ENCODE measurements at places on chromosomes 7 and 10.

- DNase-seq = no peak
Measured at GRCh38 chr7:94295850-94296249, 98.8 kb upstream of the COL1A2 start.

DNA sequence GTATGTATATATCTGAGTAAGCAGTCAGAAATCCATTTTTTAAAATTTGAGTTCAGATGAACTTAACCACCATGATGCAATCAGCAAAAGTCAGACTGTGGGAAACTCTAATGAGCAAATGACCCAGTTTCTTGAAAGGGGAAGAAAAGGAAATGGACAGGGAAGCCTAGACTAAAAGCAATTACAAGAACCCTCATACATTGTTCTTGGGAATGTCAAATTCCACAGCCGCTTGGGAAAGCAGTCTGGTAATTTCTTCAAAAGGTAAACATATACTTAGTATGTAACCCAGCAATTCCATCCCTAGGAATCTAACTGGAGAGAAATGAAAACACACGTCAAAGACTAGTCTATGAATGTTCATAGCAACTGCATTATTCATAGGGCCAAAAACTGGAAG is 16.4 kb upstream of the FOXK1 start:
- DNase-seq = no peak

DNA sequence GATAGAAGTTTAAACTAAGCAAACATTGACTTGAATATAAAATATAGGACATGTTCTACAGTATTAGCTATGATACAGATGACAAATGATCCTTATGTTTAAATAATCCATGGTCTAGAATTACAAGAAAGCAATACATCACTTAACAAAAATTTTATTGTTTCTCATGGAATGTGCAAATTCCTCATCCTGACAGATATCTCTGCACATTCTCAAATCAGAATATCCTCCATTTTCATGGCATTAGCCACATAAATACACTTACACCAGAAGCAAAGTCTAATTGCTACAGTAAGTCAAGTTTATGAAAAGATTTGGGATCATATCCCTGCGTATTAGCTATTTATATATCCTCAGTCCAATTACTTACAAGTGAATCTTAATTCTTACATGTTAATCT is 57.6 kb downstream of the PCLO start:
- no peak for DNase-seq

DNA sequence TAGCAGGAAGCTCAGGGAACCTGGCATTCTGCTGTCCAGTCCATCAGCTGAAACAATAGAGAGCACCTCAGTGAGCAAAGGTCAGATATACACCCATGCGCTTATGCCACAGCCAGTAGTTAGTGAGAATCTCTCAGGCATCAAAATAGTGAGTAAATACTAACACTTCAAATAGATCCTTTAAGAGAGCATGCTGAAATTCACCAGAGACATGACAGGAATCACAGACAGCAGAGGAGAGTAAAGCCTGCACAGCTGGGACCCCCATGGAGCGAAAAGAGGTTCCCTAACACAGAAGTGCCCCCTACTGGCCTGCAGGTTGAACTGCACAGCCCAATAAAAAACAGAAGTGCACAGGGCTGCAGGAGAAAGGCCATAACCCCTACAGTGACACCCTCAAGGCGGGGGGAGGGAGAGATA is 57.6 kb upstream of the ANTXRL start:
- DNase-seq = no peak

GRCh38 chr10:91424016-91424415 is 13.9 kb downstream of the HECTD2 start:
- no peak for DNase-seq

DNA sequence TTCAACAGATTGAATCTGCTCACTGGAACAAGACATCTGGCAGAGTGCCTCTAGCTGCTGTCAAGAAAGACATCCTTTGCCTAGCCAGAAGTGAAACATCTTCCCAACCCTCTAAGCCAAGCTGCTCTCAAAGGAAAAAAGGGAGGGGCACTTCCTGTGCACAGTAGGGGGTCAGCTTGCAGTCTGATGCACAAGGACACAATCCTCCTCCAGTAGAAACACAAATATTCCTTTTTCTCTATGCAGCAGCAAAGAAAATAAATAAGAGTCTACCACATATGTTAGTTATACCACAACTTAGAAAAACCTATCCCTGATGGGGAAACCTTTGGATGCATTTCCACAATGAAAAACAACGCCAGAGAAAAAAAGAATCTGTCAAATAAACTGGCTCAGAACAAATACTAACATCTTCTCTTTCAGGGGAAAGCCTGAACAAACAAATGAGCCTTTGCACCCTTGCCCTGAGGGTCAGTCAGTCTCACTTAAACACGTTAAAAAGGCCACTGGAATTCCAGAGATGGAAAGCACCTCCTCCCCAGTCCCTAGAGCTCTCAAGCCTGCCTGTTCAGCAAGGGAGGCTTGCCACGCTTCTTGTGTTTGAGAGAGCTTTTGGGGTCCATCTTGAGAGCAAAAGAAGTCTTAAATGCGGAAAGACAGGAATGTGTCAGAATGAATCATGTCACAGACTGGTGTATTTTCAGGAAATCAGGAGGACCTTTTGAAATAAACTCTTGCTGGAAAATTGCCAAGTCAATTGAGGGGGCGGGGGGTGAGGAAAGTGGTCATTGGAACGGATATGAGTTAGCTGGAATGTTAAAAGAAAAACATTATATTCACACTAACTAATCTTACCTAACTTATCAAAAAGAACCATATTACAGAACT is 7.5 kb downstream of the LAMB1 start:
- DNase-seq = no peak

DNA sequence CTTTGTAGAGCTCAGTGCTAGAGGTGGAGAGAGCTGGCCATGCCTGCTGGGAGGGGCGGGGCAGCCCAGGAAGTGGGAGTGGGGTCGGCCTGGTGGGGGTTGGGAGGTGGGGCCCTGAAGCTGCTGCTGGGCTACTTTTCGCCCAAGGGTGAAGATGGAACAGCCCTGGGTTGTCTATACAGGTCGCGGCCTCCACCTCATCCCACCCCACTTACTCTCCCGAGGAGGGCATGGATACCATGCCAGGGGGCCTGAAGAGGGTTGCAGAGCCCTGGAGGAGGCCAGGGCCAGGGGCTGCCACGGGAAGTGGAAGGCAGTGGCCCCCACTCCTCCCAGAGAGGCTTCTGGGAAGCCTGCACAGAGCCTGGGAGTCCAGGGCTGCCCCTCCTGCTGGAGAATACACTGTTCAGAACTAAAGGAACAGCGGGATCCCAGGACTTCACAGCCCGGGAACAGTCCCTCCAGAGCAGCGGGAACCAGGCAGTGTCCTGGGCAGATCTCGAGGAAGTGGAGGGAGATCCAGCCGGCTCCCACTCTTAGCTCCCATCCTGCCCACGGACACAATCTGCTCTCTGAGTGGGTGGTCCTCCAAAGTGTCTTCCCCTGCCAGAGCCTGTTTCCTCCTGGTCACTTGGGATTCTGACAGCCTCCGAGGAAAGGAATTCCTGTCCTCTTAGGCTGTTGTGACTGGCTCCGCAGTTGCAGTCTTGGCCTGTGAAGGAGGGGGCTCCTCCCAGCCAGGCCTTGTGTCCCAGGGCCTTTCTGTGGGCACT is 23.5 kb downstream of the MAT1A start:
- no peak for DNase-seq

- no peak for DNase-seq
Measured at GRCh38 chr10:49474901-49475300, 64.0 kb downstream of the ERCC6 start.

DNA sequence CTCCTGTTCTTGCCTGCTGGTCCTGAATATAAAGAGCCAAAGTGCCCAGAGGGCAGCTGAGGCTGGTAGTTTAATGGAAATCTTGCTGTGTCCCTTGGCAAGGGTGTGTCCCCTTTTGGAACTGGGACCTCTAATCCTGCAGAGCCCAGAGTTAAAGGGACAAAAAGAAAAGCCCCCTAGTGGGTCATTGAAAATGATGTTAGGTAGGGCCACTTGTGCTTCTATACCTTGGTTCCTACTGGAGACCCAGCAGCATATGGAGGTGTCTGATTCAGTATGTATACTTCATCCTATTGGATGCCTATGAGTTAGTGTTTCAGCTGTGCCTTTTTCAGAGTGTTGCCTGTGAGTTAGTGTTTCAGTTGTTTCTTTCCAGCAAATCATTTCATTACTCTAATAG is 30.5 kb downstream of the TFAM start:
- DNase-seq = no peak
